ENCODE measurements at places on chromosomes 7 and 10.

GRCh38 chr10:129328546-129328945 is 138.5 kb upstream of the MGMT start:
- DNase-seq: no peak

GRCh38 chr10:22340329-22341189 is 4.7 kb upstream of the SPAG6 start:
- DNase-seq: no peak

GRCh38 chr10:29740981-29741545 is 106.3 kb upstream of the SVIL start:
- DNase-seq: no peak

DNA sequence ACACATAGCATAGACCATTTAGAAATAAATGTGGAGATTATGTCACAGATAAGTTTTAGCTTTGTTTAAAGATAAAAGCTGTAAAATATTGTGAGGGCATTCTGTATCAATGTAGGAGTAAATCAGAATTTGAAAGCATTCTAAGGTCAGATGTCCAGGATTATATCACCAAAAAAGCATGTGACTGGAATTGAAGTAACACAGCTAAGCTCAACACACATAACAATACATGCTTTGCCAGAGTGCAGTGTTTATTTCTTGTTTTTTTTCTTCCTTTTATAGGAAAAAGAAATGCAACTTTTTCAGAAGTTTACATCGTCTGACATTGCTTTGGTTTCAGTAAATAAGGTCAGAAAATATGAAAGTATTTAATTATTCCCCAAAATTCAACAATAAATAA is 183.4 kb downstream of the HTR7 start:
- DNase-seq: no peak

GRCh38 chr7:1954366-1955004 is 278.3 kb downstream of the MAD1L1 start:
- DNase-seq: no peak

- no peak for DNase-seq
Measured at GRCh38 chr7:36153571-36154097, 580 bp downstream of the EEPD1 start.

GRCh38 chr7:71770269-71770907 is 638.4 kb downstream of the GALNT17 start:
- no peak for DNase-seq

DNA sequence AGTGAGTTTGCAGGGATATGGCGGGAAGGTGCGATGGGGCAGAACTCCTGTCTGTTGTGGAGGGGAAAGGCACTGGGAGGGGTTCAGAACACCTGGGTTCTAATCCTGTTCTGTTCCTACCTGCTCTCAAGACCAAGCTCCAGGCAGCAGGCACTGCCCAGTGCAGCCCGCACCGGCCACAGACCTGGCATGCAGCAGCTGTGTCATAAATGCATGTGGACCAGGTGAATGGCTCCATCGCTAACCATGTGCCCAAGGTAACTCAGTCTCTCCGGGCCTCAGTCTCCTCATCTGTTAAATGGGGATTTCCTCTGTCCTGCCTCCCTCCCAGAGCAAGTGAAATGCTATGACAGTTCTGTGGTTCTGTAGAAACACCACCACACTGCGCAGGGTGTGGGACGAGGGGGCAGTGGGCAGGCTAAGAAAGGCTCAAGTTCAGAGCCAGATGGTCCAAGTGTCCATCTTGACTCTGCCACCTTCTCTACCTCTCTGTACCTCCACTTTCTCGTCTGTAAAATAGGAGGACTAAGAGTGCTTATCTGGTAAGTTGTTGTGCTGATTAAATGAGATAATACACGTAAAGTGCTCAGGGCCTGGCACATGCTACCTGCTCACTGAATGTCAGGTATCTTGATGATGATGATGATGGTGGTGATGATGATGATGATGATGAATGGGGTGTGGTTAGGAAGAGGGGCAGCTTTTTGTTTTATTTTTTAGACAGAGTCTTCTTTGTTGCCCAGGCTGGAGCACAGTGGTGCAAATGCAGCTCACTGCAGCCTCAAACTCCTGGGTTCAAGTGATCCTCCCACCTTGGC is 22.9 kb downstream of the ATP6V1F start:
- no peak for DNase-seq

- no peak for DNase-seq
Measured at GRCh38 chr7:126843336-126843735, 409.4 kb downstream of the GRM8 start.

DNA sequence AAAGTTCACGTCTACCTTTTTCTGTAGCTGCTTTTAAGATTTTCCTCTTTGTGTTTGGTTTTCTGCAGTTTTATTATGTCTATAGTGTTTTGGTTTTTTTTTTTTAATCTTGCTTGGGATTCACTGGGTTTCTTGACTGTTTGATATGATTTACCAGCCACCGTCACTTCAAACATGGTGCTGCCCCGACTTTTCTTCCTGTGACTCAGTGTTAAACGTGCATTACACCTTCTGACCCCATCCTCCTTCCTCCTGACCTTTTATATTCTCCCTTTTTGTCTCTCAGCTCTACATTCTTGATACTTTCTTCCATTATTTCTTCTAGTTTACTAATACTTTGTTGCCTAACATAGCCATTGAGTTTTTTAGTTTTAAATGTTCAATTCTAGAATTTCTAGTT is 61.5 kb downstream of the GNA12 start:
- no peak for DNase-seq

- no peak for DNase-seq
Measured at GRCh38 chr7:133535308-133535707, 282.4 kb downstream of the EXOC4 start.

- no peak for DNase-seq
Measured at GRCh38 chr10:117391436-117392205, 16.4 kb upstream of the PDZD8 start.

DNA sequence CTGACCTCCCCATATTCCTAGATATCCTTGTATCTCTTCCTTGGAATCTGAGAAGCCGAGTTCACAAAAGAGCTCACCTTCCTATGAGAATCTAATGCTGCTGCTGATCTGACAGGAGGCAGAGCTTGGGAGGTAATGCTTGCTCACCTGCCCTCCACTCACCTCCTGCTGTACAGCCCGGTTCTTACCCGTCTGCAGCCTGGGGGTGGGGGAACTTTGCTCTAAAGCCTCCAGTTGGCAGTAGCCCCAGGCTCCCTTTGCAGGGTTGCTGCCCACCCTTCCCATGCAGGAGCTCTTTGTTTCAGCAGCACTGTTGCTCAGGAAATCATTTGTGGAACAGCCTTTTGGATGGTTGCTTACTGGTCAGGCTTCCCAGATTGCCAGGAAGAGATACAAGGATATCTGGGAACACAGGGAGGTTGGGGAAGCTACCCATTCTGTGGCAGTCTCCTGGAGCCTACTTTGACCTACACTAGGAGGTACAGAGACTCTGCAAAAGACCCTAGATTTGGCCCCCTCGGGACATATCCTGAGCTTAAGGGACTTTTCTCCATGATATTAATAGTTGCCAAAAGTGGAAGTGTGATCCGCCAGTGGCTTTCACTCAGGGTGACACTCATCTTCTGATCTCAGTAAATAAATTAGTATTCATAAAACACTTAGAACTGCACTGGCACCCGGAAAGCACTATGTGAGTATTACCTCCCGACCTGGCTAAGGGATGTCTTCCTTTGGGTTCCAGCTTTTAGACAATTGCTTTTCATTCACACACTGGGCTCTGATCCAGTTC is 363.7 kb upstream of the PODXL start:
- no peak for DNase-seq

DNA sequence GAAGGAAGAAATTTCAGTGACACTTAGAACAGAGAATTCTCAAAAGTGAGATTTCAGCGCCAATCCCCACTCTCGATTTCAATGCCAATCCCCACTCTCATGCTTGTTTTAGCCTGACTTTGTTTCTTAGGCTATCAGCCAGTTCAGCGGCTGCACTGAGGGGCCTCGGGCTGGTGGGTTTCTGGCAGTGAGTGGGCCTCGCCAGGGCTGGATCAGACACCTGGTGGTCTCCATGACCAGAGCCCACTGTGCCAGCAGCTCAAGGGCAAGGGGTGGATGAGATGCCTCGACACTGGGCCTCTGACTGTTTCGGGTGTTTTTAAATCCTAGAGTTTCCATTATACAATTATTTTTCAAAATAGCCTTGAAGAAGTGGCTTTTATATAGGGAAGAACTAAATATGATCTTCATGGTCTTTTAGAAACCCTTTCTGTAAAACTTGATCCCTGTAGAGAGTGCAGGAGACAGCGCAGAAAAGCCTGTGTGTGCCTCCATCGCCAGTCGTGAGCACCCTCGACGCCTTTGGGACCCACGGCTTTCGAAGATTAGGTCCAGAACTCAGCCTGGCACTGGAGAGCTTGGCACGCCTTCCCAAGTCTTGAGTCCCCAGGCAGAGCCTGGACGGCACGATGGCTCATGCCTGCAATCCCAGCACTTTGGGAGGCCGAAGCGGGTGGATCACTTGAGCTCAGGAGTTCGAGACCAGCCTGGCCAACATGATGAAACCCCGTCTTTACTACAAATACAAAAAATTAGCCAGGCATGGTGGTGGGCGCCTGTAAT is 76.2 kb downstream of the INPP5A start:
- no peak for DNase-seq

GRCh38 chr10:35887685-35888084 is 245.6 kb upstream of the FZD8 start:
- no peak for DNase-seq

DNA sequence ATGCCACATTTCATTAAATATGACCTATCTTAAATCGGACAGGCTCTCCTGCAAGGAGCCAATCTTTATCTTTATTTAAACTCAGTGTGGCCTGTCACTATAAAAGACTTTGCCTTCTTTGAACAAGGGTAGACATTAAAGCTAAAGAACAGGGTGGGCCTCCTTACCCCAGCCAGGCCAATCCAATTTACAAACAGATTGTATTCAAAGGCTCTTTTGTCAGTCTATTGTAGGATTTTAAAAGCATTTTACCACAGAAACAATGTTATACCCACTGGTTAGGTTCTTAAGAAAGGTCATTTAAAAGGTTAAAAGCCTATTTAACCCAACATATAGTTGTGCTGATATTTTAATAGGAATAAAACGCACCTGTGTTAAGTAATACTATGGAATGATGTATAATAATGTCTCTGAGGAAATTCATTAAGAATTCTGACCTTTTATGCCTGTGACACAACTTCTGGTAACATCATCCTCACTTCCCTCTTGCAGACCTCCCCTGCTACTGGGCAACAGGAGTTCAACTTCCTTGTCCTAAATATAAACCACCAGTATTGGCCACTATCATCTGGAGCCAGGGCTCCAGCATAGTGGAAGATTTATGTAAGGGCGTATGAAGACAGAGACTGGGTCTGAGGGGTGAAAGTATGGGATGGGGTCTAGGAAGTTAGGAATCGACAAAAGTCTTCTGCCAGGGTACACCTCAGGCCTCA is 32.5 kb downstream of the MTERF1 start:
- DNase-seq: no peak

- no peak for DNase-seq
Measured at GRCh38 chr10:79445977-79446757, 743 bp upstream of the ZCCHC24 start.

- DNase-seq: no peak
Measured at GRCh38 chr7:151719897-151720242, 157.0 kb downstream of the PRKAG2 start.

GRCh38 chr10:47299611-47300428 is at the start of gene GDF10:
TSS of gene GDF10 (plus strand) at chr10:47300197. CDS start at chr10:47300652, 455 bp downstream.
- no peak for DNase-seq

GRCh38 chr7:114986190-114987180 is 64.6 kb downstream of the MDFIC start:
- no peak for DNase-seq

DNA sequence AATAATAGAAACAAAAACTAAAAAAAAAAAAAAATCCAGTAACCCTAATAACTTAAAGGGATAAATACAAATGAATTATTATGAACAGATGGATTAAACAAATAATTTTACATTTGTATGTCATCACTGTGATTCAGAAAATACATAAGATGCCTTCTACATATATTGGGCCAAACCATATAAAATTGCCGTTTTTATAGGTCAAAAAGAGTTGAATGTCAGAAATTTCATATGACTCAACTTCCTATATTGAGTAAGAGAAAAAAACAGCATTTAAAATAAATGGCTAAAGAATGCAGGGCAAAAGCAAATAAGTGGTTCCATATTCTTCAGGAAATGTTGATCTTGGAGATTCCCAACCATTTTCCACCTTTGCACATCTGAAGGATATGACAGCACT is 9.4 kb downstream of the SLC35B4 start:
- no peak for DNase-seq

GRCh38 chr7:3510101-3511020 is 209.3 kb downstream of the SDK1 start:
- DNase-seq: no peak

GRCh38 chr7:129055294-129055816 is 444 bp upstream of the TNPO3 start:
- DNase-seq: no peak

- DNase-seq: no peak
Measured at GRCh38 chr10:78626471-78626870, 442.3 kb upstream of the ZMIZ1 start.

DNA sequence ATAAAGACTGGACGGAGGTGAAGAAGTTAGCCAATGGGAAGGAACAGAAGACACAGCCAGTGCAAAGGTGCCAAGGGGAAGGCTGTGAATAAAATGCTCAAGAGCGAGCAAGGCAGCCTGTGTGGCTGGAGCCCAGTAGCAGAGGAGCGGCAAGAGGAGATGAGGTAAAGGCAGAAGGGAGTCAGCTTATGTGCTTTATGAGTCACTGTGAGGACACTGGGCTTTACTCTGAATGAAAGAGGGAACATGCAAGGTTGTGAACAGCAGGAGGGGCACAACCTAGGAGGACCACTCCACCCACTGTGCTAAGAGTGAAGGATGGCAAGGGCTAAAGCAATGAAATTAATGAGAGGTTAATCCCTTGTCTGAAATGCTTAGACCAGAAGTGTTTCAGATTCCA is 129.0 kb upstream of the ODAD2 start:
- no peak for DNase-seq

- no peak for DNase-seq
Measured at GRCh38 chr7:121351682-121352081, 22.9 kb downstream of the WNT16 start.

DNA sequence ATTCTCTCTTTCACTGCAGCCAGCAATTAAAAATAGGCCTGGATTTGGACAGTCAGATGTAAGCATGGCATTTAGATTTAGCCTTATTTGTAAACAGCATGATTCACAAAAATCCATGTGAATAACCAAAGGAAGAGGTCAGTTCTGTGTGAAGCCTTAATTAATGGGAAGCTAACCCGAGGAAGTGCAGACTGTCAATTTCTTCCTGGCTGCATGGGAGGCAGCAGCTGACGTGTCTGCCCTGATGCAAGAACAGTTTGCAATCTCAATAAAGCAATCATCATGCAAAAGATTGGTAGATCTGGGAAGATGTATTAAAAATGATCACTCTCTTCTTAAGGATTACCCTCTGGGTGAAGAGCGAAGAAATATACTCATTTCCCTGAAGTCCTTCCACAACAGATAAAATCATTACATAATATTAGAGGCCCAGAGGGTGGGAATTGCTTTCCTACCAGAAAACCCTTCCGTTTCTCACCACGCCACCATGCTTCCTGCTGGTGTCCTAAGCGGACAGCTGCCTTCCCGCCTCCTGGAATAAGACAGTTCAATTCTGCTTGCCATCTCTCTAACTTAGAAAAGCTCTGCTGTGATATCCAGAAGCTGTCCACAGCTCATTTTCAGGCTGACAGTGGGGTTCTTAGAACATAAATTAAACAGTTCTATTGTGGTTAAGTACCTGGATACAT is 526.7 kb upstream of the NRP1 start:
- no peak for DNase-seq
